ENCODE measurements at places on chromosomes 2 and 18. TPM values are rescaled to one million over a fixed set of nuclear protein-coding genes. Genes with fewer than 3 reads are reported as not detected.

The GALNT1 gene
- total RNA-seq, result 36.7 TPM

The REEP1 gene
- total RNA-seq, result not detected

The NT5DC4 gene
- total RNA-seq, result not detected

The SANBR gene
- 16.4 TPM for total RNA-seq

DNA sequence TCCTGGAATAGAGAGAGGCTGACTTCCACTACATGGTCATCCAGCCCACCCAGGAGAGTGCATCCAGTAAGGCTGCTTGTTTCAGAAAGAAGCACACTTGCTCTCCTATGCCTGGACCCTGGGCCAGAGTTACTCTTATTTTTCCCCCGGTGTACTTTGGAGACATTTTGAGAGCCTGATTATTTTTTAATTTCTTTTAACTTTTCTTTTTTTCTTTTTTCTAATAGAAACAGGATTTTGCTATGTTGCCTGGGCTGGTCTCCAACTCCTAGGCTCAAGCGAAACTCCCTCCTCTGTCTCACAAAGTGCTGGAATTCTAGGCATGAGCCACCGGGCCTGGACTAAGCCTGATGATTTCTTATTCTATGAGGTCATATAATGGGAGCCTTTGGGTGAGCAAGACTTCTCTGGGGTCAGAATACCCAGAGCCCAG lies 62.2 kb downstream of the RPL37A start:
- peak; percentile 90 for DNase-seq

DNA sequence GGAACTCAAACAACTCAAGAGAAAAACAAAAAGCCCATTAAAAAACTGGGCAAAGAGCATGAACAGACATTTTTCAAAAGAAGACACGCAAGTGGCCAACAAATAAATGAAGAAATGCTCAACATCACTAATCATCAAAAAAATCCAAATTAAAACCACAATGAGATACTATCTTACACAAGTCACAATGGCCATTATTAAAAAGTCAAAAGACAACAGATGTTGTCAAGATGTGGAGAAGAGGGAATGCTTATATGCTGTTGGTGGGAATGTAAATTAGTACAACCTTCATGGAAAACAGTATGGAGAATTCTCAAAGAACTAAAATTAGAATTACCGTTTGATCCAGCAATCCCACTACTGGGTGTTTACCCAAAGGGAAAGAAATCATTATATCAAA lies 15.1 kb downstream of the LMAN1 start:
- DNase-seq, result no peak

DNA sequence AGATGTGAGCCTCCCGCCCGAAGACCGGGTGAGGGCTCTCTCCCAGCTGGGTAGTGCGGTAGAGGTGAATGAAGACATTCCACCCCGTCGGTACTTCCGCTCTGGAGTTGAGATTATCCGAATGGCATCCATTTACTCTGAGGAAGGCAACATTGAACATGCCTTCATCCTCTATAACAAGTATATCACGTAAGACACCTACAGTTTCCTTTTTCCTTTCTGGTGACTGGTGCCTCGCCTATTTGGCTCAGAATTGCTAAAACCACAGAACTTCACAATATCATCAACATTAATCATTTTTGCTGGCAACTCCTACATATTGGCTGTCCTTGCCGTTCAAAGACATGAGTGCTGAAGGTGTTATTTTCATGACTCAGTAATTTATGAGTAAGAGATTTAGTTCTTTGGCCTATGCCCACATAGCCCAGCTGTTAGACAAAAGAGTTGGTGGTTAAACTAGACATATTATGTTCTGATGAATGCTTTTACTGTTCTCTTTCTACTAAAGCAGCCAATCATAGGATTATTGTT lies 2.2 kb downstream of the STAMBP start:
- peak; percentile 85 for DNase-seq

- DNase-seq, result peak; percentile 15
Observed at GRCh38 chr2:62806231-62806630, 100.7 kb downstream of the EHBP1 start.

GRCh38 chr2:46146866-46147502 lies 150.2 kb upstream of the EPAS1 start:
- no peak for DNase-seq

- peak; percentile 42 for DNase-seq
Observed at GRCh38 chr2:7952046-7952745, 729.7 kb upstream of the ID2 start.

- peak; percentile 40 for DNase-seq
Observed at GRCh38 chr2:27889774-27890145, 427 bp downstream of the RBKS start.

GRCh38 chr2:176079831-176080539 lies 3.8 kb downstream of the EVX2 start:
- DNase-seq, result no peak

All from fibroblast of lung (primary cell).